ENCODE measurements at places on chromosomes 4 and X.

- DNase-seq: no peak
These were observed 59.2 kb downstream of the PTPN13 start for GRCh38 chr4:86653237-86653865.

DNA sequence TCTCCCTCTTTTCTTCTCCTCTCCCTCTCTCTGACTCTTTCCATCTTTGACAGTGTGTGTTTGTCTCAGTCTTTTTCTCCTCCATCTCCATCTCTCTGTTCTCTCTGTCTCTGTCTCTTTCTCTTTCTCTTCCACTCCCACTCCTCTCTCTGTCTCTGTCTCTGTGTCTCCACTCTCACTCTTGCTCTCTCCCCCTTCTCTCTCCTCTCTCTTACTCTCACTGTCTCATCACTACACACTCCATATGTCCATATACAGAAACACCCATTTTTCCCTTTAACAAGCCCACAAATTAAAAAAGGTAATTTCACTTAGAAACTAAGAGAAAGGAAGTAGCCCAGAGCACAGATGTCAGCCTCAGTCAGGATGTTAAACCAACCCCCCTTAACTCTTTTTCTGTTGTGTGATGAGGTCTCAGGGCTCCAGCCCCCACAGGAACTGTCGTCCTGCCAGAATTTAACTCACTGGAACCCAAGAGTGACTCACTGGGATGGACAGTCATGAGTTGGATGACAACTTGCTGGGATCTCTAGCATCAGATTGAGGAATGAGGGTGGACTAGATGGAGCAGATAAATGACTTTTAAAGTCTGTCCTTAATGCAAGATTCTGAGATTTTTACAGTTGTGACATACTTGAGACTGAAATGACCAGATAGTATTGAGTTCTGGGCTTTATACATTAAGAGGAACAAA is 27.5 kb downstream of the OTUD6A start:
- no peak for DNase-seq

DNA sequence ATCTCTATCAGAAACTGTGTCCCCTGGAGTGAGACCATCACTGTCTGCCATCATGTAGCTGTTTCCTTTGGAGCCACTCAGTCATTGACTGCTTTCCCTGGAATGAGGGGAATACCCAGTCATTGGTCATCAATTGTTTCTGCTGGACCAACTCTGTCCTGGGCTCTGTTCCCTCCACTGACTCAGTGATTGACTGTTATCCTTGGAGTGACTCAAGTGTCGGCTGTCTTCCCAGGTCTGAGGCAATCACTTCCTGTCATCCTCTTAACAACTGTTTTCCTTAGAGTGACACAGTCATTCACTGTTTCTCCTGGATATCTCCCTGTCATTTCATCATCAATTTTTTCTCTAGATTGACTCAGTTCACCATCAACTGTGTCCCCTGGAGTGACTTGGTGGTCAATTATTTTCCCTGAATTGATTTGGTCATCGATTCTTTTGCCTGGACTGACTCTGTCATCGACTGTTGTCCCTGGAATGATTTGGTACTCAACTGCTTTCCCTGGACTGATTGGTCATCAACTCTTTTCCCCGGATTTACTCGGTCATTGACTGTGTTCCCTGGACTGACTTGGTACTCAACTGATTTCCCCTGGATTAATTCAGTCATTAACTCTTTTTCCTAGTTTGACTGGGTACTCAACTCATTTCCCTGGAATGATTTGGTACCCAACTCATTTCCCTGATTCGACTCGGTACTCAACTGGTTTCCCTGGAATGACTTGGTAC is 327.9 kb upstream of the VCX start:
- no peak for DNase-seq

GRCh38 chrX:82218361-82218760 is 1016.5 kb downstream of the SH3BGRL start:
- no peak for DNase-seq

- no peak for DNase-seq
These were observed 28.4 kb downstream of the NPNT start for GRCh38 chr4:105923497-105924238.

- DNase-seq: no peak
These were observed 526.3 kb upstream of the TECRL start for GRCh38 chr4:64935469-64936001.

DNA sequence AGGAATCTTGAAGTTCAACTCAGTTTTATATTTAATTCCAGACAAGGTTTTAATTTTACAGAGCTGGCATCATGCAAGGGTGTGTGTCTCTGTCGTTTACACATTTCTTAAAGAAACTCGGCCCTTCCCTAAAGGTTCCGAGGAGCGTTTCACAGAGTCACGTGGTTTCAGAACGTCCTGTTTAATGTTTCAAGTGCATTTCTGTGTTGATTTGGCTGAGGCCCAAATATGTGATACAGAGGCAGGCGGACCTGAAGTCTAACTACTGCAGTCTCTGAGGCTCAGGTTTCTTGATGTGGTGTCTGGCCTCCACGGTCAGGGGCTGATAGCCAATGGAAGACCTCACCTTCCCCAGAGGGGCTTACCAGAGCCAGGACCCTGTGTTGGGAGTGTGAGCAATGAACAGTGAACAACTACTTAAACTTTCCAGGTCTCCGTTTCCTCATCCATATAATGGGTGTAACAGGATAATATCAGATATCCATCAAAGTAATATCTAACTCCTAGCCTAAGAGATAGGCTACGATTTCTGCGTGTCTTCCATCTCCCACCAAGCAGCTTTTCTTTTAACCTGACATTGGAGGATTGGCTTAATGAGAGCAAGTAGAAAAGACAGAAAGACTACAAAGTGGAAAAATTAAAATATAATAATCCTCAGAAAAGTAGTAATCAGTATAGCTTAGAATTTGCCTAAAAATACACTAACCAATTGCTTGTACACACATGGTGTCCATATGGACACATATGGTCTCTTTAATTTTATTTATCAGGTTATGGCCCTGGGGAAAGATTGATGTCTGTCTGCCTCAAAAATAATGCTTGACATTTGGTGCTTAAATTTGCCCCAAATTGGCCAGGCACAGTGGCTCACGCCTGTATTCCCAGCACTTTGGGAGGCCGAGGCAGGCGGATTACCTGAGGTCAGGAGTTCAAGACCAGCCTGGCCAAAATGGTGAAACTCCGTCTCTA is 50.0 kb upstream of the TRIM2 start:
- DNase-seq: no peak

DNA sequence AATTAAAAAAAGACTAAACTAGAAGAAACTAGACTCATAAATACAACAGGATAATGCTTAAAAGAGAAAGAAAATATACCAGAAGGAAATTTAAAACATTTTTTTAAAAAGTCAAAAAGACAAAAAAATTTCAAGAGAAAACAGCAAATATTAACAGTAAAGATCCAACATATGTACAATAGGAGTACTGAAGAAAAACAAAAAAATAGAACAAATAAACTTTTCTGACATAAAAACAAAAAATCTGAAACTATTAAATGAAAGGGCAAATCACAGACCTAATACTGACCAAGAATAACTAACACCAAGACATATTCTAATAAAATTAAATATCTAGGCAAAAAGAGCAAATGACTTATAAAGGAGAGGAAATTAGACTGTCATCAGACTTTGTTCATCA is 11.5 kb downstream of the DNAJB14 start:
- DNase-seq: no peak

- DNase-seq: no peak
These were observed 92.6 kb downstream of the IL13RA2 start for GRCh38 chrX:114924856-114925255.
